ENCODE measurements at places on chromosomes 1 and 21.

GRCh38 chr1:198174297-198174696 is 17.5 kb downstream of the NEK7 start:
- DNase-seq = no peak

DNA sequence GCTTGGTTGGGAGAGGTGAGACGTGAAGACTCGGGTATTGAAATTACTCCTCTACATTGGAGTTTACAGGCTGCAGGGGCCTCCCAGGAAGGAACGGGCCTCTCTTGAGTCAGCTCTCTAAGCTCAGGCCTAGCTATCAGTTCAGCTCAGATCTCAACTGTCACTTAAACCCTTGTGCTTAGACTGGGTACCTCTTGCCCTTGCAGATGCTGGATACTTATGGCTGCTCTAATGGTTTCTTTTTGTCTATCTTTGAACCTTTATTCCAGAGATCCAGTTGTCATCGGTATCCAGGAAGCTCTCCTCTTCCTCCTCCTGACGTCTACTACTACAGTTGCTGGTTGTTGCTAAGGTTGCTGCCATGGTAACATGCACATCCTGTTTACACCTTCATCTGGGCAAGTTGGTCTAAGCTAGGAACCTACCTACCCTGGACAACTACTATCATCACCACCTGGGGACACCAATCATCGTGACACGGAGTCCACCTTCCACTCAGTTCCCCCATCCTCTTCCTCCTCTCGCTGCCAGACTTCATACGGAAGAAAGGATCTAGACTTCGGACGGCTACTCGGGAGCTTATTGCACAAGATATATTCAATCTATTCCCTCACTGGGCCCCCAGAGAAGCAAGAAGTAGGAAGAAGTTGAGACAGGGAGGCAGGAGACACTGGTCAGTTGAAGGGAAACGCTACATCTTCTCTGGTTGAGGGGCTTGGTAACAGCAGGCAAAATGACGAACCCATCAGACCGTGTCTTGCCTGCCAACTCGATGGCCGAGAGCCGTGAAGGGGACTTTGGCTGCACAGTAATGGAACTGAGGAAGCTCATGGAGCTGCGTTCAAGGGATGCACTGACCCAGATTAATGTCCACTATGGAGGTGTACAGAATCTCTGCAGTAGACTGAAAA is 56.1 kb downstream of the ATP2B4 start:
- DNase-seq = no peak

DNA sequence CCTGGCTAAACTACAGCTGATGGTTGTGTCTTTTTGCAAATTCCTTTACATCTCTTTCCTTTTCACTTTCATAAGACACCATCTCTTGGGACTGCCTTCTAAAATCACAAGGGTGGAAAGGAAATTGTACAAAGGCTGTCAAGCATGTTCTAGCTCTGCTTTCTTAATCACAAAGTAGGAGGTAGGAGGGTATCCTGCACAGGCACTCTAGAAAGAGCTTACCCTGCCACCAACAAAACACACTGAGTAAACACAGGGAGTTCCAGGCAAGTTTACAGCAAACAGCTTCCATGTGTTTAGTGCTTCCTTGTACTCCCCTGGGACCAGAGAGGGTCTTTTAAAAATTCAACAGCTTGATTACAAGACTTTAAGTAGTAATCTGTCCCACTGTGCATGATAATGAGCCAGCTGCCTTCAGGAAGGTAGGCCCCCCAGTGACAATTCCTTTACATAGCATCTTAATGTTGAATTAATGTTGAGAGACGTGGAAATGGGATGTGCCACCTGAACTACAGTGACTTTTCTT is 2.4 kb downstream of the PLPP3 start:
- DNase-seq = no peak

GRCh38 chr21:44996983-44997936 is 57.4 kb downstream of the SLX9 start:
- no peak for DNase-seq

- no peak for DNase-seq
These were observed 2.9 kb downstream of the CRYZ start for GRCh38 chr1:74729741-74730478.

- DNase-seq = no peak
These were observed 7.1 kb downstream of the ERVH48-1 start for GRCh38 chr21:42918291-42918690.

DNA sequence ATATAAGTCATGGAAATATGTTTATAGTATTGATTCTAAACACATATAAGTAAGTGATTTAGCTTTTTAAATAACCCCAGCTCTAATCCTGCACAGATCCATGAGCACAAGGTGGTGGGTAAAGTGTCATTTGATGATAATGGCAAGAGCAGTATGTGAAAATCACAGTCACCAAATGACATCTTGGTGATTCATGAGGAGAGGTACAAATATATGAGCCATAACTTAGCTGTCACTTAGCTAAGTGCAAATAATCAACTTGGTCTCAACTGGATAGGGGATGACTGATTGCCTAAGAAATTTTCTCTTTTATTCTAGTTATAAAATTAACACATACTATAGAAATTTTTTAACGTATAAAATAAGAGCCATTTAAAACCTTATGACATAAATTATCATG is 198.1 kb downstream of the ZZZ3 start:
- DNase-seq = no peak

DNA sequence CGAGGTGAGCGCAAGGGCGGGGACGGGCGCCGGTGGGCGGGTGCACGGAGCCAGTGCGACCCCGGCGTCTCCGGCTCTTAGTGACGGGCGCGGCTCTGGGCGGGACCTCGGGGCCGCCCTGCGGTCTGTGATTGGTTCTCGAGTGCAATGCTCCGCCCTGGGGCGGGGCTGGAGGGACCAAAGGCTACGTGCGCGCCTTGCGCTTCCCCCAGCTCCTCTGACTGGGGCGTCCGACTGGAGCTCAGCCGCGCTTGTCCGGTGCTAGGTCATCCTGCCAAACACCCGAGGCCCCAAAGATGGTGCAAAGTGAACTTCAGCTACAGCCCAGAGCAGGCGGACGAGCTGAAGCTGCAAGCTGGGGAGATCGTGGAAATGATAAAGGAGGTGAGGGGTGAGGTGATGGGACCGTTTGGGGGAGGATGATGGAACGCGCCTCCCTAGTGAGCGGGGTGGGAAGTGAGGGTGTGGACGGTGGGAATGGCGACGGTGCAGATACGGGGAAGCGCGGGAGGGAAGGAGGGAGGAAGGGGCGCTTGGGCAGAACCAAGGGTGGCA is 811 bp downstream of the SH3D21 start:
- DNase-seq = peak; percentile 87

DNA sequence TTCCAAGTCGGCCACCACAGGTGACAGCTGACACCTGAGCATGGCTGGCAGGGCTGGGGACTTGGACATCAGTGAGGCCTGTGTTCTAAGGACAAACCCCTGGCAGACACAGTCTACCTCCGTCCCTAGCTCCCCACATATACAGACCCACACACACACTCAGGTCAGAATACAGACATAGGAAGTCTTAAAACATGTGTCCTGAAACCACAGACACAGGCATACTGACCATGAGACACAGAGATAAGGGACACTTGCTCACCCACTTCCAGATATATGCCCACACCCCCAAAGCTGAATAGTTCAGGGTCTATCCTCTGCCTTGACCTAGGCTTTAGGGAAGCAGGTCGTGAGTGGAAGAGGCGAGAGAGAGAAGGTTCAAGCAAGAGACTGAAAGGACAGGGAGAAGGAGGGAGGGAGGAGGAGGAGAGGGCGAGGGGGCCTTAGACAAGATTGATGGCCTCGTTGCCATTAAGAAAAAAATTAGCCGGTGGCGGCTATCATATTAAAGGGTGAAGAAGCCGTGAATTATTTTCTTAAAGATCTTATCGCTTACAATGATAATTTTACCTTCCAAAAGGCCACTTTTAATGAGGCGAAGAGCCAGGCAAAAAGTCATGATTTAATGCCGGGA is 49.9 kb downstream of the TMEM53 start:
- DNase-seq = no peak

- no peak for DNase-seq
These were observed 233.7 kb upstream of the NFIA start for GRCh38 chr1:60848583-60849188.

GRCh38 chr1:19003371-19004290 is 47.2 kb upstream of the IFFO2 start:
- peak; percentile 9 for DNase-seq

DNA sequence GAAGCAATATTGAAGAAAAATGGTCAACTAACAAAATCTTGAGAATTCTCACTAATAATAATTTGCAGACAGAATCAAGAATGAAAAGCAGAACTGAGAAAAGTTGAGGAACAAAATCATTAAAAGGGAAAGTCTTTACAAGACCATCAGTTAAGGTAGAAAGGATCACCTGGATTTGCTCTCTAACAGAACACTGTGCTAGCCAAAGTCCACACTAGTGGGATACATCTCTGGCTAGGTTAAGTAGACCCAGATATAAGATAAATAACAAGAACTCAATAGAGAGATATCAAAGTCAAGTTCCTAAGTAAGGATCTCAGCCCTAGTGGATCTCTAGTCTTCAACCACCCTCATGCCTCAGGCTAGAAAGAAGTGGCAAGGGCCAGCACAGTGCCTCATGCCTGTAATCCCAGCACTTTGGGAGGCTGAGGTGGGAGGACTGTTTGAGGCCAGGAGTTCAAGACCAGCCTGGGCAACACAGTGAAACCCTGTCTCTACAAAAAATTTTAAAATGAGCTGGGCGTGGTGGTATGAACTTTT is 19.6 kb downstream of the IPP start:
- DNase-seq = no peak

GRCh38 chr1:202264300-202264699 is 70.7 kb downstream of the LGR6 start:
- DNase-seq = no peak

GRCh38 chr1:47623557-47623940 is 185.7 kb downstream of the FOXD2 start:
- DNase-seq = no peak

- DNase-seq = peak; percentile 4
These were observed 941 bp downstream of the ARNT start for GRCh38 chr1:150875197-150876118.

GRCh38 chr21:17370916-17371315 is 141.9 kb upstream of the CXADR start:
- DNase-seq = no peak

DNA sequence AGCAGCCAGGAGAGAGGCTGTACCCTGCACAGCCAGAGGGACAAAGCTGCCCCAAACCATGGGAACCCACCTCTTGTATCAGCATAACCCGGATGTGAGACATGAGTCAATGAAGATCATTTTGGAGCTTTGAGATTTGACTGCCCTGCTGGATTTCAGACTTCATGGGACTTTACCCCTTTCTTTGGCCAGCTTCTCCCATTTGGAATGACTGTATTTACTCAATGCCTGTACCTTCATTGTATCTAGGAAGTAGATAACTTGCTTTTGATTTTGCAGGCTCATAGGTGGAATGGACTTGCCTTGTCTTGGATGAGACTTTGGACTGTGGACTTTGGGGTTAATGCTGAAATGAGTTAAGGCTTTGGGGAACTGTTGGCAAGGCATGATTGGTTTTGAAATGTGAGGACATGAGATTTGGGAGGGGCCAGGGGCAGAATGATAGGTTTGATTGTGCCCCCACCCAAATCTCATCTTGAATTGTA is 616.2 kb downstream of the RWDD3 start:
- DNase-seq = no peak

- DNase-seq = no peak
These were observed 78.4 kb downstream of the PEX14 start for GRCh38 chr1:10553118-10553517.

DNA sequence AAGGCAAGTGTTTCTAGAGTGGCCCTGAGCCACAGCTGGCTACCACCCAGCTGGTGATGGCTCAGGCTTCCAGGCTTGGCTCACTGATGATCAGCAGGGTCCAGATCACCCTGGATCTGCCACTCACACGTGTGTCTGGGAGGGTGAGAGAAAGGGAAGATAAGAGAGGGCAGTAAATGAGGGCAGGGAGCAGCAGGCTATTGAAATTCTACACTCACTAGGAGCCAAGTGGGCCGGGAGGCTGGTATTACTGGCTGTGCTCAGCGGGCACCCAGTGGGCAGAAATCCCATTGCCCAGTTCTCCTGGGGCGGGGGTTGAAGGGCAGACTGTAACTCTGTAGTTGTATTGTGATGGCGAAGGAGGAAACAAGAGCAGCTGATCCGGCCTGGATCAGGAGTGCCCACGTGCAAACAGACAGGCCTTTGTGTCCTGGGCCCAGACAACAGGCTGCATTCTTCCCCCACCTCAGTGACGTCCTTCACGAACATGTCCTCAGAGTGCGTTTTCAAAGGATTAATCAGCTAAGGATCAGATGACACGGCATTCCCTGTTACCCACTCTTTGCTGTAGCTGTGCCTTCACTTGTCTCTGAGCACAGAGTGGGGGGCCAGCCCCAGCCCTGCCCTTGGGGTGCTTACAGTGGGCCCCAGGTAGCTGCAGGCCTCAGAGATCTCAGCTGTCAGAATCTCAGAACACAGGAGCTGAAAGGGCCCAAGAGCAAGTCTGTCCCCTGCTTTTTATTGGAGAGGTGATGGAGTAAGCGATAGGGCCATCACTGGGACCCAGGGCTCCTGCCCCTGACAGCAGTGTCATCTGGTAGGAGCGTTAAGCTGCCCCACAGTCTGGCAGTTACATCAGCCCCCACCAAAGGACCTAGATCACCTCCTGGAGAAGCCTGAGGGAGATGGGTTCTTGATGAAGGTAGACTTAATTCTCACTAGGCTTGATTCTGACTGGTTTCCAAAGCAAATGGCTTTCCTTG is 60.5 kb downstream of the ATP1A1 start:
- no peak for DNase-seq

GRCh38 chr1:225697428-225697827 is 44.5 kb upstream of the ENAH start:
- DNase-seq = no peak

GRCh38 chr1:198747127-198747526 is 108.3 kb downstream of the PTPRC start:
- DNase-seq = no peak

GRCh38 chr1:231091831-231092301 is 51.8 kb upstream of the FAM89A start:
- peak; percentile 3 for DNase-seq

All from activated CD4-positive, alpha-beta T cell treated with anti-CD3 and anti-CD28 coated beads for 24 hours (primary cell).